Stimulated activated CD4-positive, alpha-beta T cell treated with anti-CD3 and anti-CD28 coated beads, Interleukin-2, amount 100 ng/mL, for 24 hours (primary cell): ENCODE measurements at places on chromosomes 3 and 15.
A peak's percentile ranks its signal among the peaks of the same experiment; 100 is the strongest.

DNA sequence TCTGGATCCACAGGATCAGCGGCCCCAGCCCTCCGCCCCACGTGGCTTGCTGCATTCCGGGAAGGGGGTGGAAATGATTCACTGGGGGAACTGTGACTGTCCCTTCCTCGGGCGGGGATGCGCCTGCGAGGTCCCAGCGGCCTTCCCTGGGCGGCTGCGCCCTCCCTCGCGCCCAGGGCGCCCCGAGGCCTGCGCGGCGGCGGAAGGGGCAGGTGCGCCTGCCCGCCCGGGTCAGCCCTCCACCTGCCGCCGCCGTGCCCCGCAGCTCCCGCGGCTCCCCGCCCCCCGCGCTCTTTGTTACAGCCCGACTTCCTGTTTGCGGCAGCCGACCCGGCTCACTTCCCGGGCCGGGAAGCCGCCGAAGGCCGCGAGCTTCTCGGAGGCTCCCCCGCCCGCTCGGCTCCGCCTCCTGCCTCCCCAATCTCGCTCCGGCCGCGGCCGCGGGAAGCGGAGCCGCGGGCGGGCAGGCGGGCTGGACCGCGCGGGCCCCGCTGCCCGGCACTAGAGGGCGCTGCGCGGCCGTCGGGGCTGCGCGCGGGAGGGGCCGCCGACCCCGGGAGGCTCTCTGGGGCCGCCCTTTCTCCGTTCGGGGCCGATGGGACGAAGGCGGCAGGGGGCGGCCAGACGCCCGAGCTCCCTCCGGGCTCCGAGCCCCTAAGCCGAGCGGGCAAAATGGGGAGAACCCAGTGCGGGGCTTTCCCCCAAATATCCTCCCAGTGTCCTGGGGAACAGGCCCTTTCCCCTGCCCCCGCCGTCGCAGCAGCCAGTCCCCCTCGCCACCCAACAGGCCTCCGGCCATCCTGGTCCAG is 11.5 kb upstream of the CHAC1 start:
- peak; percentile 68 for DNase-seq

GRCh38 chr3:117304681-117305080 is 595.1 kb downstream of the TUSC7 start:
- no peak for DNase-seq

- no peak for DNase-seq
Observed at GRCh38 chr3:56781762-56782161, 20.0 kb downstream of the ARHGEF3 start.

DNA sequence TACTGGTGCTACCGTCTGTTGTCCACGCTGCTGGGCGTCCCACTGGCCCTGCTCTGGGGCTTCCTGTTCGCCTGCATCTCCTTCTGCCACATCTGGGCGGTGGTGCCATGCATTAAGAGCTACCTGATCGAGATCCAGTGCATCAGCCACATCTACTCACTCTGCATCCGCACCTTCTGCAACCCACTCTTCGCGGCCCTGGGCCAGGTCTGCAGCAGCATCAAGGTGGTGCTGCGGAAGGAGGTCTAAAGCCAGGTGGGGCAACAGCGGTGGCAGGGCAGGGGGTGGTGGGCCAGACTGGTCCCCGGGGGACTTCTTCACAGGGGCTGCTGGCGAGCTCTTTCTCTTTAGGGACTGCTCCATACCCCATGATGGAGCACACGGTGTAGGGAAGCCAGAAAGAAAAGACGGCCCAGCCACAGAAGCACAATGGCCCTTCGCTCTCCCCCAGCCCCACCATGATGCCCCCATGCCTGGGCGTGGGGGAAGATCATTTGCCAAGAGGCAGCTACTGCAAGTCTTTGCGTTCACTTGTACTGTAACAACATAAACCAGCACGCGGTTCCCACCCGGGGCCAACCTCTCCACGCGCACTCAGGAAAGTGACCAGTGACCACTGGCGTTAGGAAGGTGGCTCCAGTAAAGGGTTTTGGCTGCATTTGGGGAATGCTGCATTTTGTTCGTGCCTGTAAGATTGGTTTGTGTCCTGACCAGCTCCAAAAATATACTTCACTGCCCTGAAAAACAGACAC is 12.2 kb downstream of the CAV3 start:
- no peak for DNase-seq

DNA sequence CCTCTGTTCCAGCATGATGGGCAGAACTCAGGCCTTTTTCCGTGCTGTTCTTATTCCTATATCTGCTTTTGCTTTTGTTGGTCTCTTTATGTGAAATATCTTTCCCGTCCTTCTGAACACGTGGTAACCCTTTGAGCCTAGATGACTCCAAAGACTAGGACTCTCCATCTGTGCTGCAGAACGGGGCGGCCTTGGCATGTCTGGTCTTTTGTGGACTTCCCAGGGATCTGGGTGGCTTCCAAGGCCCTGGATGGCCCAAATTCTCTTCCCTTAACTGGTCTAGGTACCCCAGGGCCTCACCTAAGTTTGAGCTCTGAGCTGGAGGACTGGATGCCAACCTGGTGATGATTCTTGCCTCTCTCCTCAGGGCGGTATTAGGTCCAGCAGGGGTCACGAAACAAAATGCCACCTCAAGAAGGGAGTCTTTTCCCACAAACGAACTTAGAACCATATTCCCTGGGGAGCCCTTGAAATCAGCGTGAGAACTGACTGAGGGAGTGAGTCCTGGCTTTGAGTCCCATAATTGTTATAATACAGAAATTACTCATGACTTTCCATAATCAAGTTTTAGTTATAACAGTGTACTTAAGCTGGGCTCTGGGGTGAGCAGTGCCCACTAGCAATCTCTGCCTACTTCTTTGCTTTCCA is 13.8 kb downstream of the TLNRD1 start:
- no peak for DNase-seq

- no peak for DNase-seq
Observed at GRCh38 chr3:138769616-138770015, 65.1 kb downstream of the PIK3CB start.

GRCh38 chr3:136957751-136958288 is at the start of gene IL20RB:
Gene IL20RB (plus strand): TSS chr3:136957983. CDS start chr3:136958114, 131 bp downstream.
- DNase-seq = no peak

DNA sequence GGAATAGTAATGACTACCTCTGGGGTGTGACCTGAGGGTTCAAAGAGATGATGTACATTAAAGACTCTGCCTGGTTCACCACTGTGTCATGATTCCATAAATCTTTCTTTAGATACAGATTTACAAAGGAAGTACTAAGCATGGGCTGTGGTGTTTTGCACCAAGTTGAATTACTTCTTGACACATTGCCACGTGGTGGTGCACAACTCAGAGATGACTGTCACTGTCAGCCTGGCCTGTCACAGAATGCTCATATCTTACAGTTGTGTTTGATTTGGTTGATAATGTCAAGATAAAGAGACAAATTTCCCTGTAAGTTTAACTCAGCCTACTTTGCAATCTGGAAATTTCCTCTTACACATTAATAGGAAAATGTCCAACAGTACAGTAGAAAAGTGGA is 3.2 kb downstream of the CTDSPL start:
- DNase-seq = no peak

- DNase-seq = no peak
Observed at GRCh38 chr15:69390575-69390974, 23.6 kb upstream of the KIF23 start.

GRCh38 chr3:154898916-154899315 is 181.2 kb upstream of the MME start:
- DNase-seq = no peak

DNA sequence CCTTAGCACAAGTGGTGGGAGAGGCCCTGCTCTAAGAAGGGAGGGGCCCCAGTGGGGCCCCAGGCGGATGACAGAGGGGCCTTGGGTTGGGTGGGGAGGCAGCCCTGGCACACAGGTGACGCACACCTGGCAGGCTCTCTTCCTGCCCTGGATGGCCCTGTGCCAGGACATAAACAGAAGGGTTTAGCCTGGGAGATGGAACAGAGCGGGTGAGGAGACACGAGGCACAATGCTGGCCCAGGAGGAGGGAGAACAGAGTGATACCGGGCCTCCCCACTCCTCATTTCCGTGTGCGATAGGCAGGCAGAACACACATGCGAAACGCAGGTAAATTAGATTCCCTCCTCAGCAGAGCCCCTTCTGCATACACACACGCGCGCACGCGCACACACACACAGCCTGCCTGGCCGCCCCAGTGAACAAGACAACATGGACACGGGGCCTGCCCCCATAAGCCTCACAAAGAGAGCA is 39.8 kb downstream of the IDH2 start:
- DNase-seq = no peak

DNA sequence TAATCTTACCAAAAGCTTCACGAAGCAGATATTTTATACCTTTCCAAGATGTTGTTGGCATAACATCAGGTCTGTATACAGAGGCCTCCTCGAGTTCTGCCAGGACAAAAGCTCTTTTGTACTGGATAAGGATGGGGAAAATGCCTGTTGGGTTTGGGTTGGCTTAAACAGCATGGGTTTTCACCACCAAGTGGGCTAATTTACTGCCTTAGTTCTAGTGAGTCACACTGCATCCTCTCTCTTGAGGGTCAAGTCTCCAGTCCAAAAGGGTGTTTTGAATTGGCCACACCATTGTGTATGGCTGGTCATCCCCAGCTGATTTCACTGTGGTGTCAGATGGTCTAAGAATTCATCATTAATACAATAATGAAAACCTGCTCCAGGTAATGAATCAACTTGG is 26.1 kb upstream of the BHLHE40 start:
- no peak for DNase-seq

GRCh38 chr3:88312256-88312655 is 162.5 kb downstream of the C3orf38 start:
- DNase-seq = no peak

DNA sequence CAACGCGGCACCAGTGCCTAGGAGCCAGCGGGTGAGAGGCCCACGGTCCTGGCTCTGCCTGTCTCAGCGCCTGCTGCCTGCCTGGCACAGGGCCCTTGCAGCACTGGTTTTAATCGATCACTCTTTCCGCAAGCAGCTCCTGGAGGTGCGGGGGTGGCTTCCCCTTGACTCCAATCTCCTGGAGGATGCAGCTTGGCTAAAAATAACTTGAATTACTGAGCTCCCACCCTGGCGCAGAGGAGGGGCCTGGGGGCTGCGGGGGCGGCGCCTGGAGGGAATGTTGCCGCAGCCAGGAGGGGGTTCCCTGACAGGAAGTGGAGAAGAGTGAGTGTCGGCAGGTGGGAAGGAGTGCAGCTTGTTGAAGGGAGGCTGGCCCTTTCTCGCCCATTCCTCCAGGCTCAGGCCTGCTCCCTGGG is 9.9 kb upstream of the RPL29 start:
- no peak for DNase-seq

- no peak for DNase-seq
Observed at GRCh38 chr3:132273036-132273435, 44.2 kb upstream of the ACP3 start.

DNA sequence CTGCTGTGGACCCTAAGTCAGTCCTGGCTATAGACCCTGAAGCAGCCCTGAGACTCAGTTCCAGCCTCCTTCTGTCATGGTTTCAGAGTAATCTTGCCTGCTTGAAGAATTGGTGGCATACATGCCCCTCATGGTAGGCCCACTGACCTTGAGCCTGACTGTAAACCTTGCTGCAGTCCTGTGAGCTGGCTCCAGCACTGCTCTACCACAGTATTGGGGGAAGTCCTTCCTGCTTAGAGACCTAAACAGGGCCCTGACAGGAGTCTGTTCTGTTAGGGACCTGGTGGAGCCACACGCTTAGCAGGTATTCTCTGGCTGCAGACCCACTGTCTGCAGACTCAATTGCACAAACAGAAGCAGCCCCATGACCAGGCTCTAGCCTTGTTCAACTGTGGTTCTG is 47.1 kb downstream of the OXSM start:
- DNase-seq = no peak
